ENCODE measurements at places on chromosomes 7 and 10. TPM values are rescaled to one million over a fixed set of nuclear protein-coding genes. Genes with fewer than 3 reads are reported as not detected.

DNA sequence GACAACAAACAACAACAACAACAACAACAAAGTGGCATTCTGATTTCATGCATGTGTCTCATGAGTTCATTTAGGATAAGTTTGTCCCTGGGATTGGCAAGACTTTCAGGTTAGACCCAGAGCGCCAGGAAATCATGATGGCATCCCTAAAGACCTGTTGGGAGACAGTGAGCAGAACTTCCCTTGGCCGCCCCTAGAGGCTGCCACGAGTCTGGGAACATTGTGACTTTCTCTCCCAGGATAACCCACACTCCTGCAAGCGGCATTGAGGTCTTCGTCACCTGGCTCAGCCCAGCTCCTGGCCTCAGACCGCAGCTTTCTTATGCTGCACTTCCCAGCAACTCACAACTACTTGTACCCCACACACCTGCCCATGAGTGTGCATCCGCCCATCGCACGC lies 80.5 kb upstream of the RNF32 start:
- no peak for DNase-seq
- no peak overlapping the region for H3K27ac ChIP-seq
- H3K4me1 ChIP-seq = no peaks in the 10 kb centered on the region

DNA sequence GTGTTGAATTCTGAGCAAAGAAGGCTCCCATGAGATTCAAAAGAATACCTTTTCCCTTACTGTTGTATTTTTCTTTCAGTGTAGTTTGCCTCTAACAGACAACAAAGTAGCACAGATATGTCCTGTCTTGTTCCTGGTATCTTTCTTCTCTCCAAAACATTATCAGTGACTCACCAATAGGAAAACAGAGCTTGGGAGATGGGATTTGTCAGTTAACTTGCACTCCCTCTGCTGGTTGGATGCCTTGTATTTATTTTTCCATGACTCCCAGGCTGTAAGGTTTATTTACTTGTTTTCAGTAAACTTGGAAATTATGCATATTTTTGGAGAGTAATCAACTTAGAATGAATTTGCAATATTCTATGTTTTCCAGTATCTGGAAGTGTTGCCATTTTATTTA lies 129.7 kb downstream of the SAMD9 start:
- no peaks in the 10 kb centered on the region for H3K4me1 ChIP-seq
- no peak overlapping the region for H3K27ac ChIP-seq
- H3K36me3 ChIP-seq = no peaks in the 10 kb centered on the region
- no peaks in the 10 kb centered on the region for H3K27me3 ChIP-seq

KLLN gene
- 0.81 TPM for total RNA-seq

- H3K36me3 ChIP-seq = no peaks in the 10 kb centered on the region
- H3K4me3 ChIP-seq = no peak overlapping the region
- no peak overlapping the region for H3K27ac ChIP-seq
- peaks cover 2% of the 10 kb centered on the region for H3K4me1 ChIP-seq
- no peak for DNase-seq
Measured at GRCh38 chr10:125543796-125544195, 139.2 kb downstream of the TEX36 start.

DNA sequence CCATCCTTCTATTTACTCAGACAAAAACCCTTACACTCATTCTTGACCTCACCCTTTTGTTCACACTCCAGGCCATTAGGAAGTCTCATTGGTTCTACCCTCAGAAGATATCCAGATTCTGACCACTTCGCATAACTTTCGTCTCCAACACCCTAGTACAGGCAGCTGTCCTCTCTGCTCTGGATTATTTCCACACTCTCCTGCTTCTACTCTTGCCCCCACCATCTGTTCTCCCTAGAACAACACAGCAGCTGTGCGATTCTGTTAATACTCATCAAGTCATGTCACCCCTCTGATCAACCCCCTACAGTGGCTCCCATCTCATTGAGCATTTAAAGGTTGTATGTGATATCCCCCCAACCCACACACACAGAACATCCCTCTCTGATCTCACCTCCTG lies 15.5 kb upstream of the TRIL start:
- no peaks in the 10 kb centered on the region for H3K4me1 ChIP-seq
- H3K27ac ChIP-seq = no peak overlapping the region
- H3K36me3 ChIP-seq = no peaks in the 10 kb centered on the region
- H3K27me3 ChIP-seq = peaks cover 13% of the 10 kb centered on the region
- no peak for DNase-seq
- no peak overlapping the region for H3K4me3 ChIP-seq

ATG9B gene
- 7.9 TPM for total RNA-seq

NPFFR1 gene
- total RNA-seq = 0.20 TPM

GRCh38 chr10:72356987-72357386 lies 2.3 kb upstream of the DNAJB12 start:
- H3K27me3 ChIP-seq = no peaks in the 10 kb centered on the region
- no peak for DNase-seq
- peaks cover 21% of the 10 kb centered on the region for H3K36me3 ChIP-seq
- no peak overlapping the region for H3K4me3 ChIP-seq

GRCh38 chr10:28684986-28685580 lies 7.8 kb downstream of the BAMBI start:
- H3K36me3 ChIP-seq = peaks cover 45% of the 10 kb centered on the region
- peaks cover 46% of the 10 kb centered on the region for H3K4me1 ChIP-seq
- H3K4me3 ChIP-seq = peak overlapping the region; percentile 32
- DNase-seq = peak; percentile 43
- H3K27ac ChIP-seq = peak overlapping the region; percentile 84

DNA sequence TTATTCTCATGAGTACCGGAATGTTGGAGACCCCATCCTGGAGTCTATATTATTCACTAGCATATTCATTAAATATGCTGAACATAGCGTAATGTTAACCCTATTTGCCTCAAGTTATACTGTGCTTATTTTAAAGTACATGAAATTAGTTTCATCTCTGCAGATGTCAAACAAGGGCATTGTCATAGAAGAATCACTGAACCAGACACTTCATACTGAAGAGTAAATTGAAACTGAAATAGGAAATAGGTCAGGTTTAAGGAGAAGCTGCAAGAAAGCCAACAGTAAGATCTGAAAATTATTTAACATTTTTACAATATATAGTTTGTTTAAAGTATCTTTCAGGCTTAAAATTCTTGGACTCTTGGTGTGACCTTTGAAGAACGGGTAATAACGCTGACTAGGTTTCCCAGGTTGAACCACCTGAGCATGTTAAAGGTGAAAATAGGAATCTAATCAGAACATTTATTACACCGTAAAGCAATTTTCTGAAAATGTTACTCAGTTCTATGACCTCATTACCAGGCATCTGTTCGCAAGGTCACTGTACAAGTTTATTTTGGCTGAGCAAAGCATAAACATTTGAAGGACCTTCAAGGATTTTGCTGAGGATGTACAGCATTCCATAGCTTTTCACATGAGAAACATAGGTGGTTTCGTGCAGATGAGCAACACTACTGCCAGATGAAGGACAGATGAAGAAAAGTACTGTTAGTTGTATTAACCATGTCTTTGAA lies 82.7 kb downstream of the REEP3 start:
- H3K27me3 ChIP-seq = no peaks in the 10 kb centered on the region
- H3K4me3 ChIP-seq = no peak overlapping the region

GRCh38 chr10:62121187-62121530 lies 147.5 kb downstream of the RTKN2 start:
- H3K4me3 ChIP-seq = no peak overlapping the region
- no peak for DNase-seq
- no peaks in the 10 kb centered on the region for H3K36me3 ChIP-seq
- H3K27me3 ChIP-seq = no peaks in the 10 kb centered on the region
- H3K27ac ChIP-seq = no peak overlapping the region

GRCh38 chr7:23645822-23646221 lies 34.2 kb upstream of the FAM221A start:
- no peak overlapping the region for H3K4me3 ChIP-seq
- no peak for DNase-seq
- H3K27me3 ChIP-seq = no peaks in the 10 kb centered on the region
- no peak overlapping the region for H3K27ac ChIP-seq
